Stimulated activated CD8-positive, alpha-beta memory T cell treated with anti-CD3 and anti-CD28 coated beads, Interleukin-12 subunit alpha, Interleukin-12 subunit beta, amount 100 ng/mL, for 1 hour (primary cell): ENCODE measurements at places on chromosomes 13 and 19.
A peak's percentile ranks its signal among the peaks of the same experiment; 100 is the strongest.

DNA sequence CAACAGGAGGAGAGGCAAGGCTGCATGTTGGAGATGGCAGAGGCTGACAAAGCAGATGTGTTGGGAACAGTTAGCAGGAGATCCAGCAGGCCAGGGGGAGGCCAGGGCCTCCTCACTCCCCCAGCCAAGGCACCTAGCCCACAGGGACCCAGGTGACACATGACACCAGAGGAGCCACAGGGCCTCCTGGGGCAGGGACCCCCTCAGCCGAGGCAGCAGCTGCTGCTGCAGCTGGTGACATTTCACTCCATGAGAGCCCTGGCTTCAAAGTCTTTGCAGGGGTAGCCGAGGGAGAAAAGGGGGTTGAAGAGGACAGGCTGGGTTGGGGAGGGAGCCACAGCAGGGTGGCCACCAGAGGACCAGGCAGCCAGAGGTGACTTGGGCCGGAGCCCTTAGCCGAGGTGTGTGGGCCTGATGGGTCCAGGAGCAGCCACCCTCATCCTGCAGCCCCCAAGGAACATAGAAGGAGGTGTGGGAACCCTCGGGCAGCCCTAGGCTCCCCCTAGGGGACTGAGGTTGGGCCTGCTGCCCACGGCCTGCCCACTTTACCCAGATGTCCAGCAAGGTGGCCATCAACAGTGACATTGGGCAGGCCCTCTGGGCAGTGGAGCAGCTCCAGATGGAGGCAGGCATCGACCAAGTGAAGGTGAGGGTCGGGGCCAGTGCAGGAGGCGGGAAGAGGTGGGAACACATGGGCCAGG lies at the start of gene GNG14:
GNG14 (plus strand) TSS at position 503 of the 701 bp plus-strand sequence; CDS start at position 554, 51 bp downstream.
- DNase-seq: no peak

GRCh38 chr19:46761418-46761831 lies 15.2 kb upstream of the STRN4 start:
- no peak for DNase-seq

GRCh38 chr19:7654401-7654800 lies 14.4 kb upstream of the RETN start:
- no peak for DNase-seq

GRCh38 chr13:95262837-95263384 lies 38.3 kb downstream of the ABCC4 start:
- no peak for DNase-seq

DNA sequence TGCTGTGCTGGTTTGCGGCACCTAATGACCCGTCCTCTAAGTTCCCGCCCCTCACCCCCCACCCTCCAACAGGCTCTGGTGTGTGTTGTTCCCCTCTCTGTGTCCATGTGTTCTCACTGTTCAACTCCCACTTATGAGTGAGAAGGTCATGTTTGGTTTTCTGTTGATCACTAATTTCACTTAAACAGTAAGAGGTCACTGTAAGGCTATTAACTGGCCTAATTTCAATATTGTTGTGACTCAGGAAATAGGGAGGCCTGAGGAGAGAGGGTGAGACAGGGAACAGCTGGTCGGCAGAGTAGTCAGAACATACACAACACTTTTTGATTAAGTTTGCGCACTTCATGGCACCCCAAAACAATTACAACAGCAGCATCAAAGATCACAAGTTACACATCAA lies 15.6 kb downstream of the TUBGCP3 start:
- DNase-seq: no peak

GRCh38 chr13:26562512-26562890 lies 5.0 kb downstream of the WASF3 start:
- DNase-seq: no peak

DNA sequence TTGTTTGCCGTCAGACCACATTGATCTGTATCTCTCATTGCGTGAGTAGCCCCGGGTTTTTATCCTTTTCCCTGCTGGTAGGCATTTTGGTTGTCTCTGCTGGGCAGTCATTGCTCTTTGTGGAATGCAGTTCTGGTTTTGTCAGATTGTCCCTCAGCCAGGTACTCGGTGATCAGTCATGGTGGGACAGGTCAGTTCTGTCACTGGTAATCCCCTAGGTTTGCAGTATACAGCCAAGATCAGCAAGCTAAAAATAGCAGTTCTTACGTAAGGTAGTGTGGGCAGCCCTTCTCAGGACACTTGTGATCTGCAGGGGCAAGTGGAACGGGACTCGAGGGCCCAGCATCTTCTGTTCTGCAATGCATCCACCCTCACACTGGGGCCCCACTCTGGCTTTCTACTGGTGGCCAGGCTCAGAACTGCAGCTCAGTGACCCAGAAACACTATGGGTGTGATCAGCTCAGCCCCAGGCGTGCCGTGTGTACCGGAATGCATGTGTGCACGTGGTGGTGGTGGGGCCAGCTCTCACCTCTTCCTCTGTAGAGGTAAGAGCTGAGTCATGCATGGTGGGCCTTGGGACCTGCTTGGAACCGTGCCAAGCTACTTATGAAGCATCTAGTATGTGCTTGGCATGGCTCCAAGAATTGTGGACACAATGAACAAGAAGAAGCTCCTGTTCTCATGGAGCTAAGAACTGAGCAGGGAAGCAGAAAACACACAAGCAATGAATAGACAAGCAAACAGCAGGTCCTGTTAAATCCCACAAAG lies 6.3 kb downstream of the PLEKHF1 start:
- peak; percentile 71 for DNase-seq

- DNase-seq: no peak
Measured at GRCh38 chr19:2235381-2236063, 607 bp downstream of the PLEKHJ1 start.

- DNase-seq: no peak
Measured at GRCh38 chr13:62973804-62974203, 1558.2 kb upstream of the PCDH20 start.

DNA sequence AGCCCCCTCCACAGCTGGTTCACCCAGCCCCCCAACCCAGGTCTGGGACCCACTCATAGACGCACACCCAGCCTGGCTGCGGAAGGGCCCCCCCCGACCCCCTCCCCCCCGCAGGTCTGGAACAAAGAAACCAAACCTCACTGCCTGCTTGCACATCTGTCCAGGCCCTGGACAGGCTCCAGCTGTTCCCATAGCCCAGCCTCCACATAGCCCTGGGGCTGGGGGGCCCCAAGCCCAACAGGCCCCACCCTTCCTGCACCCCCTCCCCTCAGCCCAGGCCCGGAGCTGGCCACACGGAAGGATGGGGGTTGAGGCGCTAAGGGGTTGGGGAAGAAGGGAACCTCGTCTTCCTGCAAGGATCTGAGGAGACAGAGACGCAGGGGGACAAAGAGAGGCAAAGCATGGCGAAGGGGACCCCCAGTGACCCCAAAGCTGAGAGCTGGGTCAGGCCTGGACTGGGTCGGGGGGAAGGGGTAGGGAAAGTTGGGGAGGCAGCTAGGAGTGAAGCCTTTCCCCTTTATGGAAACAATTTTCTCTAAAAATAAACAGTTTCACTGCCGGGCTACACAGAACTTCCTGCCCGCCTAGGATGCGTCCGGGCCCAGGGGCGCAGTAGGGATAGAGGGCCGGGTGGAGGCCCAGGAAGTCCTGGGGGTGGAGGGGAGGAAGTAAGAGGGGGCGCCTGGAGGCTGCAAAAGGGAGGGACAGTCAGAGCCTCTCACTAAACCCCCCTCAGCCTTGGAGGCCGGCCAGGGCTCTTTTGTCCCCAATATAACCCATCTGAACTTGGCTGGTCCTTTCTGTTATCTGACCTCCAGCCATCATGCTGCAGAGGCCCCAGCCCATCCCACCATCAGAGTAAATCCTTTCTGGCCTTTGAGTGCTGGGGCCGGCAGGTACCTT lies 2.4 kb downstream of the KANK2 start:
- DNase-seq: no peak

DNA sequence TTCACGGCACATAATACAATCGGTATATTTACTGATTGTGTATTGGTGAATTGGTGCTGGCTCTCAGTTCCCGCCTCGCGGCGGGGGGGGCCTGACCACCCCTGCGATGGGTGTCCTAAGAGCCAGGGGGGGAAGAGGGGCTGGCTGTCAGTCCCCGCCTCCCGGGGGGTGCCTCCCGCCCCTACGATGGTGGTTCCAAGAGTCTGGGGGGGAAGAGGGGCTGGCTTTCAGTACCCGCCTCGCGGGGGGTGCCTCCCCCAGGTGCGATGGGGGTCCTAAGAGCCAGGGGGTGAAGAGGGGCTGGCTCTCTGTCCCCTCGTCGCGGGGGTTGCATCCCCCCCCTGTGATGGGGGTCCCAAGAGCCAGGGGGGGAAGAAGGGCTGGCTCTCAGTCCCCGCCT lies 2321.8 kb upstream of the PCDH20 start:
- no peak for DNase-seq

- no peak for DNase-seq
Measured at GRCh38 chr13:27644302-27644701, 22.6 kb downstream of the POLR1D start.

DNA sequence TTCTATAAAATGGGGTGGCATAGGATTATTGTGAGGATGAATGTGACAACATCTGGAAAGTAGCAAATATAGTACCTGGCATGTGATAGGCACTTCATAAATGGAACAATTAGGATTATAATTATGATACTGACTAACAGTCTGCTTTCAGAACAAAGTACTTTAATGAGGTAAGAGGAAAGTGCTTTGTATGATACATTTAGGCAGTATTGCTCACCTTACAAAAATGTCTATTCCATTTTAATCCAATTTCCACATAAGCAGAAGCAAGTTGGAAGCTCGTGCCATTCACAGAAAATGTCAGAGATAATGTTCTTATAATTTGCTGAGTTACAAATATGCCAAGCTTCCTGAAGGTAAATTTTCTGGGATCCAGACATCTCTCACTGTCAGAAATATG lies 16.9 kb upstream of the HTR2A start:
- no peak for DNase-seq

DNA sequence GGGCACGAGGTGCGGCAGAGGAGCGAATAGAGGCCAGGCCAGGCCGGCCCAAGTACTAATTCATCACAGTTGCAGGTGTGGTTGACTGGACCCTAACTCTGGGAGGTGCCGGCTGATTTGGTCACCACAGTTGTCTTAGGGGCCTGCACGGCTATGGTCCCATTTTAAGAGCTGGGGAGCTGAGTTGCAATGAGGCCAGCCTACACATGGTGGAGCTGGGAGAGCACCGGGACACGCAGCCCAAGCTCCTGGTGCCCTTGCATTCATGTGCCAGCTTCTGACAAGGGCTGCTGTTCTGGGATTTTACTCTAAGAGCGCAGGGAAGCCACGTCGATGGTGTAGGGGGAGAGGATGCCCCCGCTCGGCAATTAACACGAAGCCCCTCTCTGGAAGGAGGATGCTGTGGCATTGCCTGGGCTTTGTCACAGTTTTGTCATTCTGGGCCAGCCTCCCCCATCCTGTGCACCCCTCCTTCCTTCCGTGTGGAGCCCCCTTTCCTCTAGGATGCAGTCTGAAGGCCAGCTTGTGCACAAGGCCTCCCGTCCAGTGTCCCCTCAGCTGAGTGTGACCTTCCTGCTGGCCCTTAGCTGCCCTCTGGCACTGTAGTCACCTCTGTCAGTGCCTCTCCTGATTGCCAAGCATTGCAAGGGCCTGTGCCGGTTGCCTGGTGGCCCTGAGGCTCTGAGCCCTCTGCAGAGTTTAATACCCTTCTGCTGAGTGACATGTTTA lies 109.4 kb upstream of the C1QTNF9B start:
- DNase-seq: no peak

- DNase-seq: no peak
Measured at GRCh38 chr13:66345971-66346370, 884.2 kb downstream of the PCDH9 start.

- DNase-seq: no peak
Measured at GRCh38 chr19:11698231-11698630, 40.5 kb downstream of the ZNF823 start.

DNA sequence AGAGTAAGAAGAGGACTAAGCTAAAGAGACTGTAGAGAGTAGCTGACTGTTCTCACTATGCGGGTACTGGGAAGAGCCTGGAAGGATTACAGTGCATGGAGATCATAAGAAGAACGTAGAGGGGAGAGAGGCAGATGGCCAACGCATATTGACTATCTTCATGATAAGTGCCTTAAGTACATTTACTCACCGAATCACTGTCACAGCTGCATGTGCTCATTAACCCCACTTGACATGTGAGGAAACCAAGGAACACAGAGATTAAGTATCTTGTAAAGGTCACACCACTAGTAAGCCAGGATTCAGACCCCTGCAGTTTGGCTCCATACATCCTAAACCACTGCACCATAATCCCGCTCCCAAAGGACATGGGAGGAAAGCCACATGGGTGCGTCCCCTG lies 34.1 kb downstream of the SMAD9 start:
- DNase-seq: no peak

DNA sequence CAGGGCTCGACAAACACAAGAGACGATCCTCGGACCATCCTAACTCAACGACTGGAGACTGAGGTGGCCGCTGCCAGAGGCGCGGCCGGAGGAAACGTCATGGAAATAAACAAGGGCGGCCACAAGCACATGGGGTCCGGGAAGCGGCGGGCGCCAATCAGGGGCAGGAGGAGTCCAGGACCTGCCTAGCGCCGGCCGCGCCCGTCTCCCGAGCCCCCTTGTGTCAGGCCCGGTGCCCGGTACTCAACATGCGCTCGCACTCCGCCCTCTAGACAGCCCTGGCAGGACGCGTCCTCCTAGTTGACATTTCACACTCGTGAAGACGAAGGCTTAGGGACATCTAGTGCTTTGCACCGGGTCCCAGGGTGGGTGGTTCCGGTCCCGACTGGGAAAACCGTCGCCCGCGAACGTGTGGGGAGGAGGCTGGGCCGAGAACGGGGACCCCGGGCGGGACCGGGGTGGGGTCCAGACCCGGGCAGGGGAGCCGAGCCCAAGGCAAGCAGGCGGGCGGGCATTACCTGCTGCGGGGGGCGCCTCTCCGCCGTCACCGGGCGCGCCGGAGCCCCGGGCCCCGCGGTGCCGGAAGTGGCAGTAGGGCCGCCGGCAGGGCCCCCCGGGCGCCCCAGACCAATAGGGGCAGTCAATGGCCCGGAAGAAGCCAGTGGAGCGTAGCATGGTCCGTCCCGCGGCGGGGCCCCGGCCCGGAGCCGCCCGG lies 442 bp downstream of the REXO1 start:
- no peak for DNase-seq

GRCh38 chr19:33795370-33796163 lies 1.1 kb upstream of the KCTD15 start:
- no peak for DNase-seq

- DNase-seq: no peak
Measured at GRCh38 chr13:86945584-86945983, 725.6 kb upstream of the SLITRK5 start.

DNA sequence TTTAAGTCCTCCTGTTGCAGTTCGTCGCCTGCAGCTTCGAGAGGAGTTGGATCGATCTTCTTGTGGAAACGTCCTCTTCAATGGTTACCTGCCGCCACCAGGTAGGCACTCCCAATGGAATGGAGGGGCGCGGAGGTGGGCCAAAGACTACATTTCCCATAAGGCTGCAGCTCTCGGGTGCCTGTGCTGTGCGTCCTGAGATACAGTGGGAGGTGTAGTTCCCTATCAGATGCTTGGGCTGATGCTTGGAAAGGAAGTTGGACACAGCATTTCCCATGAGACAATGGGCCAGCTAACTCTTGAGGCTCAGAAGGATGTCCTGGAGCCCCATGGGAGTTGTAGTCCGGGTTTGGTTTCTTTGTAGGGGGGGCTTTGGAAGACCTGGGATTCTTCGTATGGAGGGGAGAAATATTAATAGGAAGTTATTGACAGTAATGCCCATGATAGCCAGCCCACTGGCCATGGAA lies 1.8 kb downstream of the SHKBP1 start:
- no peak for DNase-seq

- DNase-seq: no peak
Measured at GRCh38 chr13:19605161-19605955, 28.1 kb upstream of the MPHOSPH8 start.
